Activated naive CD8-positive, alpha-beta T cell treated with anti-CD3 and anti-CD28 coated beads, Interleukin-2, amount 50 U/mL, for 24 hours (primary cell): ENCODE measurements at places on chromosomes 7 and 10.

- DNase-seq, result no peak
These were observed 141.7 kb downstream of the NRCAM start for GRCh38 chr7:108314551-108314950.

GRCh38 chr7:50982626-50983025 is 199.9 kb upstream of the GRB10 start:
- DNase-seq, result no peak

DNA sequence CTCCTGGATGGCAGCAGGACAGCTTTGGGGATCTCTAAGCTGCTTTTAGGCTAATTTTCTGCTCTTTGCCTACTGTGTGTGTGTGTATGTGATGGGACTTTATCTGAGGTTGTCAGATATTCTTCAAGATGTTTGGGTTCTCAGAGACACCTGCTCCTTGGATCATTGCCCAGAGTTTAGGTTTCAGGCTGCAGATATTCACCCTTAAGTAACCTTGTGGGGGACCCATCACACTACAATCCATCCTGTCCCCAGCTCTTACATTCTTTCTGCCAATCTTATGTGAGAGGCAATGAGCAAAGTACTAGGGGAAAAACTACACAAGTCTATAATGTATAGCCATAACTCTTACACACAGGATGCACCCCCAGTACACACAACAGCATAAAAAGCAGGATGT is 263.0 kb upstream of the ZWINT start:
- no peak for DNase-seq

GRCh38 chr10:118569241-118569881 is 26.1 kb downstream of the PRLHR start:
- DNase-seq, result no peak

- DNase-seq, result no peak
These were observed 70.4 kb downstream of the ASB13 start for GRCh38 chr10:5595994-5596471.

DNA sequence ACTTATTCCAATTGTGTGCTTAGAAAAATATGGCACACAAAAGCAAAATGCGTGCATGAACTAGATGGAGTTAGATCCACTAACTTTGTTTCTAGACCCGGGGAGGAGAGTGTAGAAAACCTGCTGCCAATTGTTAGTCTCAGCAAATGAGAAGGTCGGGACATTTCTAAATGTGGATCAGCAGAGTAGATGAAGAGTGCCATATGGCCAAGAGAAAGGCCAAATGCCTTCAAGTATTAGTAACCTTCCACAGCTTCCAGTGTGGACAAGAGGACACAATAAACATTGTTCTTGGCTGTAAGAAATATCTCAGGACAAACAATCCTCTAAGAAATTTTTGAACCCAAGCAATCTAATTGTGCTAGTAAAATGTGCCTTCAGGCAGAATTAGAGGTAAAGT is 690.3 kb downstream of the REEP3 start:
- no peak for DNase-seq

DNA sequence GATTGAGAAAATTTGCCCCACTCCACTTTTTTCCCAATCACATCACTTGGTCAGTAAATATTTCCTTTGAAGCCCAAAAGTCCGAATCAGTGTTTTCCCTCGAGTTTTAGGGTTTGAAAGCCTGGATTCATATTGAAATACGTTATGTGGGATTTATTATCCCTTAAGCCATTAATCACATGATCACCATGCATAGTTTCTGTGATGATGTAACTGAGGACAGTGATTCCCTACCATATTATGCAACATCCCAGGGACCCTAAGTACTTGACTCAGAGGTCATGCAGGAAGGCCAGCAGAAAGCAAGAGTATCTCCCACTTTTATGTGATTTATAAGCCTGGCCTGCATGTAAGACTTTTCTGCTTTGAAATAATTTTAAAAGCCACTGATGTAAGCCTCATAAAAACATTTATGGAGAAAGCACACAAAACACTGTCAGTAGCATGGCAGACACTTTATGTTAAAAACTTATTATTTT is 630.6 kb upstream of the ZWINT start:
- DNase-seq, result no peak
